ENCODE measurements at places on chromosomes 3 and 15.

DNA sequence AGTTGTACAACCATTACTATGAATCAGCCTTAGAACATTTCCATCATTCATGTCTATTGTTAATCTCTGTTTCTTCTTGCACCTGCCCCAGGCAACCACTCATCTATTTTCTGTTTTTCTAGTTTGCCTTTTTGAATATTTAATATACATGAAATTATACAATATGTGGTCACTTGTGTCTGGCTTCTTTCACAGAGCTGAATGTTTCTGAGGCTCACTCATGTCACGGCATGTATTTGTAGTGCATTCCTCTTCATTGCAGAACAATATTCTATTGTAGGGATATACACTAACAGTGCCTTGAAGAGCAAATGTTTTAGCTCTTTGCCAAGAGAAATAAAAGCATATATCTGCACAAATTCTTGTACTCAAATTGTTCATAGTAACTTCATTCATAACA, 32.9 kb downstream of the CERS3 start:
- DNase-seq = no peak

GRCh38 chr15:85810075-85810474, 15.3 kb upstream of the KLHL25 start:
- no peak for DNase-seq

DNA sequence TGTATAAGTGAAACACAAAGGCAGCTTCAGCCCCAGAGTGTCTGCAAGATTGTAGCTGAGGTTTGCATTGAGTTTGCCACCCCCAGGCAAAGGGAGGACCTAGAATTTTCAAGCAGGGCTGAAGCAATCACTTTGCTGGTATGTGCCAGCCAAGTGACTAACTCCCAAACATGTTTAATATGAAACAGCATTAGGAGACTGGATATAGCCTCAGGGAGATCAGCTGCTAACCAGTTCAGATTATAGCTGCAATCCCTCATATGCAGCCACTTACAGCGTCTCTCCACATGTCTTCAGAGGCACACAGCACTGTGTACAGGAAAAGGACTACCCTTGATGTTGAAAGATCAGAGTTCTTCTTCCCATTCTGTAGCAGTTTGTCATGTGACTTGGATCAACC, 38.4 kb upstream of the PPP2R3A start:
- no peak for DNase-seq

- no peak for DNase-seq
Measured at GRCh38 chr15:67311731-67312130, 57.1 kb downstream of the IQCH start.

- DNase-seq = no peak
Measured at GRCh38 chr15:71448688-71449114, 333.4 kb downstream of the THSD4 start.

DNA sequence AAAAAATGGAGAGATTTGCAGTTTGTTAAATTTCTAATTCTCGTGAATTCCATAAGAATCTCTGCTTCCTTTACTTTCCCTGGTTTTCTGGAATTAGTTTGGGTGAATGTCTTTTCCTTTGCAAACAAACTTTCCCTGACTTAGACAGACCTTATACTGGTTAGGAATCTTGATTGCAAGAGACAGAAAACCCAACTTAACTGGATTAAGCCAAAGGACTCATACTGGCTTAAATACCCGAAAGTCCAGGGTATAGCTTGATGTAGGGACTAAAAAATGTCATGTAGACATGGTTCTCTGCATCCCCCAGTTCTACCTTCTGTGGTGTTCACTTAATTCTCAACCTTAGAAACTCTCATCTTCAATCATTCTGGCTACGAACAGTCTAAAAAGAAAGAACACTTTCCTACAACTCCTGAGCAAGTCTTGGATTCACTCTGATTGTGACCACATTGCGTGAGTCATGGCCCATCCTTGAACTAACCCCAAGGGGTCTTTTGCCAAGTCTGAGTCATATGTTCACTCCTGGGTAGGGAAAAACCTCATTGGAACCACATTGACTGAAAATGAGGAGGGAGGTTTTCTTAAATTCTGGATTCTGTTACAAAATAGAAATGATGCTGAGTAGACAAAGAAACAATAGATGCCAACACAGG, 136.0 kb upstream of the DAZL start:
- peak; percentile 62 for DNase-seq

DNA sequence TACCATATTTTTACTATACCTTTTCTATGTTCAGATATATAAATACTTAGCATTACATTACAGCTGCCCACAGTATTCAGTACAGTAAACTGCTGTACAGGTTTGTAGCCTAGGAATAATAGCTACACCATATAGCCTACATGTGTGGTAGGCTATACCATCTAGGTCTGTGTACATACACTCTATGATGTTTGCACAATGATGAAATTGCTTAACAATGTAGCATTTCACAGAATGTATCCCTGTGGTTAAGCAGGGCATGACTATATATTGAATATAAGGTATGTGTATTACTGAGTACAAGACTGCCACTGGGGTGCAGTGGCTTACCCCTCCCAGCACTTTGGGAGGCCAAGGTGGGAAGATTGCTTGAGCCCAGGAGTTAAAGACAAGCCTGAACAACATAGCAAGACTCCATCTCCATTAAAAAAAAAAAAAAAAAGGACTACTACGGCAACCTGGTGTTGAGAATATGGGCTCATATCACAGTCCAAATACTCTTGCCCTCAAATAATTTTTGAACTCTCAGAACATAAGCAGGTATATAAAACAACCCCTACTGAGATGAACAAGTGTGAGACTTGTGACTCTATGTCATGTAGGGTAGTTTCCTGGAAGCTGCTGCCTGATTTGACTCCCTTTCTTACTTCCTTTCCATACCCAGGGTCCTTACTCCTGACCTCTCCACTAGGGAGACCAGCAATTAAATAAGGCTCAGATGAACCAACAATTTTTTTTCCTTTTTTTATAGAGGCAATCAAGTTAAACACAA, 4.8 kb downstream of the PPP1R14D start:
- DNase-seq = no peak

GRCh38 chr3:73874606-73875369, 250.0 kb upstream of the PDZRN3 start:
- no peak for DNase-seq

DNA sequence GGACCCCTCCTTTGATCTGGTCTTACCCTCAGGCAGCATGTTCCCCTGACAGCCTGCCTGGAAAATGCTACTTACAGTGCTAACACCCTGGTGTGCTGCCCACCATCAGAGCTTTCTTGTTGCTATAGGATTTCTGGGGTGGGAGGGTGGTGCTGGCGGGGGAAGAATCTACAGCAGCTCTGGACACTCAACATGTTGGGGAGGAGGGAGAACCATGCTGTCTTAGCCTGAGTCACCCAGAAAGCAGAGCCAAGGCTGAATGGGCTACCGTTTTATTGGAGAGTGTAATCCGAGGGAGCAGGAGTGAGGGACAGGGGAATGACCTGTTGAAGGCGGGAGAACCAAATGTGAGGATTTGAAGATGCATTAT, 45.6 kb downstream of the MFSD1 start:
- DNase-seq = no peak

DNA sequence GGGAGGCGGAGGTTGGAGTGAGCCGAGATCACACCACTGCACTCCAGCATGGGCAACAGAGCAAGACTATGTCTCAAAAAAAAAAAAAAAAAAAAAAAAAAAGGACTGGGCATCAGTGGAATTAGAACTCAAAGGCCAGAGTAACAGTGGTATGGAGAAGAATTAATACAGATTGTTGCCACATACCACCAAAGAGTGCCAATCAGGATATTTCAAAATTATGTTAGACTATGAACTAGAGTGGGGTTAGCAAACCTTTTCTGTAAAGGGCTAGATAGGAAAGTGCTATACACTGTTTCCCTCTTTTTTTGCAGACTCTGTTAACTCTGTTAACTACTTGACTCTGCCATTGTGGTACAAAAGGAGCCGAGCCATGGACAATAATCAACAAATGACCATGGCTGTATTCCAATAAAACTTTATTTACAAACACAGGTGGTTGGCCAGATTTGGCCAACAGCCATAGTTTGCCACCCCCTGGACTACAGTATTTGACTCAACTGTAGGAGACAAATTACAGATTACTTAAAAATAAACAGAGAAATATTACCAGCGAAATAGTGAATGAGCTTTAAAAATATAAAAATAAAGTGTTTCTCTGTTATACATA, 28.6 kb downstream of the DPH3 start:
- no peak for DNase-seq

DNA sequence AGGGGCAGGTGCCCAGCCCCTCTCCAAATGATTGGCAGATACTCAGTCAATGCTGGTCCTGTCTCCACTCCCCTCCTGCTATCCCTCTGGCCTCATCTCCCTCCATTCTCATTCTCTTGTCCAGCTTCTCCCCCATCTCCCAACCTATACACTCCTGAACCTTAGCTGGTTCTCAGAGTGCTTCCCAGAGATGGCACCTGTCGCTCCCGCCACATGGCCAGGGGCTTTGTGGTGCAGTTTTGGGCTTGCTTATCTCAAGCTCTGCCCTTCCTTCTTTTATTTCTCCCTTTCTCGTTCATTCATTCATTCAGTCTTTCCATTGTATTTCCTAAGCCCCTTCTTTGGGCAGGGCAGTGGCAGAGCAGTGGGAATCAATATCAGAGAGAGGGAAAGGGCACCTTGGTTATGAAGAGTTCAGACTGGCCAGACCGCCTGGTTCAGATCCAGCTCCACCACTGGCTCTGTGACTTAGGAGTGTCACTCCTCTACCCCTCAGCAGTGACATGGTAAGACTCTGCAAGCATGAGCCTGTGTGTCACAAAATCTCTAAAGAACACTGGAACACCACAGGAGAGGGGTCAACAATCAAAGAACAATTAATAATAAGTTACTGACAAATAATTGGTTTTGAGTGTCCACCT, 20.2 kb upstream of the CXCR6 start:
- no peak for DNase-seq

- no peak for DNase-seq
Measured at GRCh38 chr3:177488740-177489139, 291.5 kb upstream of the TBL1XR1 start.

DNA sequence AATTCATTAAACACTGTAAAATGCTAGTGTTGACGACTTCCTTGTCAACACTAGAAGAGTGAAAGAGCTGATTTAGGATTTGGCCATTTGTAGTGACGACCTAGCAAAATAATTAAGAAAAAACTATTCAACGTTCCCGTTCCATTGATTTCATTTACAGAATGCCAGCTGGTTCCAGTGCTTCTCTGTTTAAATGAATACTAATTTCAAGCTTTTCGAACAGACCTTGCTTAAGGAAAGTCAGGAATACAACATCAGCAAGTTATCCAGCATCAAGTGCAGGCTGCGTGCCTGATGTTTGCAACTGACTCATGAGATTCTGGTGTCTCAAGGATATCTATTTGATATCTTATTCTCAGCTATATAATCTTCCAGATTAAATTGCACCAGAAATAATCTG, 98.4 kb upstream of the BHLHE40 start:
- DNase-seq = no peak

- peak; percentile 55 for DNase-seq
Measured at GRCh38 chr15:25790000-25790660, 73.0 kb downstream of the ATP10A start.

- DNase-seq = no peak
Measured at GRCh38 chr3:20406611-20407011, 220.6 kb upstream of the SGO1 start.

- DNase-seq = no peak
Measured at GRCh38 chr3:12458901-12459300, 25.4 kb upstream of the TSEN2 start.

- DNase-seq = no peak
Measured at GRCh38 chr3:53486961-53487654, 7.3 kb upstream of the CACNA1D start.

DNA sequence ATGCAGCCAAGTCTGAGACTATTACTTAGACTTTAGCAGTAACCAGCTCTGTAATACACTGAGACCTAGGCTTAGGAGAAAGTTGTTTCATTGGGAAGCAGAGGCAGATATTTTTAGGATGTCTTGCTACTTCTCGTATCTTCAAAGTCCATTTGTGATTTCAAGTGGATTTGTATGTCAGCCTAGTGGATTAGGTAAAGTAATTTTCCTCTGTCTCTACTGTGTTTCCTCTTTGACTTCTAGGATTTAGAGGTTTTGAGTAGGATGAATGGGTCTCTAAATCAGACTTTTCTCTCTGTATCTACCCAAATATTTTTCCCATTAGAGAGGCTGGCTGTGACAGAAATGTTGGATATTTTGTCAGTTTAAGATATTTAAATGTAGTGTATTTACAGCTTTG, 46.8 kb downstream of the OXSR1 start:
- no peak for DNase-seq

DNA sequence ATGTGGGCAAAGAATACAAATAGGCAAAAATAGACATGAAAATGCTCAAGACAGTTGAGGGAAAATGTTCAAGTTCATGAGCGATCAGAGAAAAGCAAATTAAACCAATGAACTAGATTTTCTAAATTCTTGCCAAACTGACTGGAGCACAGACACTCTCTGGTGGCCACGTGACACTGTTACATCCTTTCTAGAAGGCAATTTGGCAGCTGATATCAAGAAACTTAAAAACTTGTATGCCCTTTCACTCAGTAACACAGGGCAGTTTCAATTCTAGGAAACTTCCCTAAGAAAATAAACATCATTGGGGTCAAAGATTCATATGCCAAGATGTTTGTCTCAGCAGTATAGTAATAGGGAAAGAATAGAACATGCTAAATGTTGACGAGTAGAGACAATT, 52.2 kb downstream of the ABHD5 start:
- DNase-seq = no peak

- no peak for DNase-seq
Measured at GRCh38 chr15:93515256-93516051, 426.4 kb upstream of the RGMA start.

DNA sequence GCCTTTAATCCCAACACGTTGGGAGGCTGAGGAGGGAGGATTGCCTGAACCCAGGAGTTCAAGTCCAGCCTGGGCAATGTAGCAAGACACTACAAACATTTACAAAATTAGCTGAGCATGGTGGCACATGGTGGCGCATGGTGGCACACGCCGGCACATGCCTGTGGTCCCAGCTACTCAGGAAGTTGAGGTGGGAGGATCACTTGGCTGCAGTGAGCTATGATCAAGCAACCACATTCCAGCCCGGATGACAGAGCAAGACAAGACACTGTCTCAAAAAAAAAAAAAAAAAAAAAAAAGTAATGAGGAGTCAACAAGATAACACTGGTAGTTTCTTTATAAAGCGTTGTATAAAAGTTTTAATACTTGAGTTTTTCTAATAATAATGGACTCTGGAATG, 10.1 kb downstream of the FEZF2 start:
- no peak for DNase-seq

DNA sequence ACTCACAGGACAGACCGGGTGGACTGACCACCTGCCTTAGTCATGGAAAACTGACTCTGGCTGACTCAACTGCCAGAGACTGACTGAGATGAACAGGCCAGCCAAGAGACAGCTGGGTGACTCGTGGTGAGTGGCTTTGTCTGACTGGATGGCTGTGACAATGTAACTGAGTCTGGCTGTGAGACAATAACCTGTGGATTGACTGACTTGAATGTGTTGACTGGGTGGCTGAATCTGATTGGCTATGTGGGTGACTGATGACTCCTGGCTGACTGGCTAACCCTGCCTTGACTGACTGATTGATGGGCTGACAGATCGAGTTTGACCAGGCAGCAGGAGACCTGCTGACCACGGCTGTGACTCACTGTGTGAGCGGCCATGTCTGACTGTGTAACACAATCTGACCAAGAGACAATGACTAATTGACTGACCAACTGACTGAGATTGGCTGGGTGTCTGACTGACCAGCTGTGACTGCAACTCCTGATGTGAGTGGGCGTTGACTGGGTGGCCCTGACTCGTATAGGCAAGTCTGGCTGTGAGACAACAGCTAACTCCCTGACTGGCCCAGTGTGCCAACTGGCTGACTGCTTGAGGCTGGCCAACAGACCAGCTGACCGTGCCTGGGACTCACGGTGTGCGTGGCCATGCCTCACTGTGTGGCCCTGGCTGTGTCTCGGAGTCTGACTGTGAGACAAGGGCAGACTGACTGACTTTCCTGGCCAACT, 509.1 kb downstream of the SHQ1 start:
- DNase-seq = peak; percentile 75
